ENCODE measurements at places on chromosomes 7 and 10.

GRCh38 chr7:140501966-140502365, 22.7 kb upstream of the MKRN1 start:
- no peak for DNase-seq

DNA sequence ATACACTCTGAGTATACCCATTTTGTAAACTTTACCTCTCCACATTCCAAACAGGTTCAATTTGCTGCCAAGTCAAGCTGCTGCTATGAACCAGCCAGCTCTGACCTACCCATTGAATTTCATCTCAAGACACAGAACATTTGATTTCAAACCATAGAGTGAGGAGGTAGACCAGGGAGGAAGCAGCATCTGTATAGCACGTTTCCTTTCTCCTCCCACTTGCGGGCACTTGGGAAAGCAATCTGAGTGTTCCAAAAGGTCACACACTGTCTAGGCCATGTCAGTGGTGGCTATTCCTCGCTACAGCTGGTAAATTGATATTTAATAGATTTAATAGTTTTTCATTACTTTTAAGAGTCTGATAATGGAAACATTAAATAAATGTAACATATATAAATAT, 147.8 kb upstream of the EEPD1 start:
- DNase-seq: no peak

DNA sequence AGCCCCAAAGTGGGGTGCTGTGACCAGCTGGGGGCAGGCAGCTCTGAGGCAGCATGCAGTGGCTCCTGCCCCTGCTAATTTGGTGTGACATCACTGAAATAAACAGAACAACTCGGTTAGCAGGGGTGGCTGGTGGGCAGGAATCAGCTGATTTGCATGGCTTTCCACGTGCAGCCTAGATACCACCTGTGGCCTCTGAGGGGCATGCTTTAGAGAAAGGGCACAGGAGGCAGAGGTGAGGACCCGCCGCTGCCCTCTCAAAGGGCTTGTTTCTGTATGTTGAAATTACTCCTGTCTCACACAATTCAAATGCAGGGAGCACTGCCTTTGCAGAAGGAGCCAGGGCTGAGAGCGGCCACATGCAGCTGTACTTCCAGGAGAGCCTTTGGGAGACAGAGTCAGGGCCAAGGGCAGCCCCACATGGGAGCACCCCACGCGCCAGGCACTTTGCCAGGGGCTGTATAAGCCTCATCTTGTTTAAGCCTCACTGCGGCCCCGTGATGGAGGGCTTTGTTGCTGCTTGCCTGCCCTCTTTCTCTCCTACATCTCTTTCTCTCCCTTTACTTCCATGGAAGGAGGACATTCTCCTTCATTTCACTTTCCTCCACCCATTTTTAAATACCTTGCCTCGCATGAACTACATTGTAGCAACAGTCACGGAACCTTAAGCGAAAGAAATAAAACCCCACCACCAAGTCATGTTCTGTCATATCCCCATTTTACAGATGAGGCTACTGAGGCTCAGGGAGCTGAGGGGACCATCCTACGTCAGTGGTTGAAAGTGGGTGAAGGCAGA, 137.7 kb downstream of the ZMIZ1 start:
- no peak for DNase-seq

DNA sequence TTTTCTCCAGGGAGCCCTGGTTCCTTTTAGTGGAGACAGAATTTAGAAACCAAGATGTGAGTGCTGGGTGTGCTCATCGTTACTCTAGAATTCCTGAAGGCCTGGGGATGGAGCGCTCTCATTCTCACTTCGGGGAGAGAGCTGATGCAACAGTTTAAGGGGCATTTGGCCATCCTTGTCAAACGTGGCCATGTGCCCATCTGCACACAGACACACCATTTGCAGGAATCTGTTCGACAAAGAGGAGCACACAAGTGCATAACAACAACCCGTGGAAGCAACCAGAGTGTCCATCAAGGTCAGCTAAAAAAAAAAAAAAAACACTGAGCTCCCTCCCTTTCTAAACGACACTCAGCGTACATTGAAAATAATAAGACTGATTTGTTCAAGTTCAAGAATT, 23.0 kb upstream of the RET start:
- DNase-seq: no peak

DNA sequence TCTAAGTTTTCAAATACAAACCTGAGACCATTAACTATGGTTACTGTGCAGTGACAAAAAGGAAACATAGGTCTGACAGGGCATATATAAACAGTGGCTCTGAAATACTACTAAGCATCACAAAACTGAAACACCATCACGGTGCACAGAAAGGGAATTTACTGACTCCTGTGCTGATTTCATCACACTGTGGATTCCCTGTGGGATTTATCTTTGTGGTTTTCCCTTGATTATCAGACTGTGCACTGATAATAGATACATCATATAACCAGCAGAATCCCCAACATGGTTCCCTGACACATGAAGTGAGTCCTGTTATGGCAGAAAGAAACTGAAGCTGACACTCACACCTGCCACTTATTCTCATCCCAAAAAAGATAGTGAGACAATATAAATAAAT, 676.3 kb upstream of the KCND2 start:
- DNase-seq: no peak

DNA sequence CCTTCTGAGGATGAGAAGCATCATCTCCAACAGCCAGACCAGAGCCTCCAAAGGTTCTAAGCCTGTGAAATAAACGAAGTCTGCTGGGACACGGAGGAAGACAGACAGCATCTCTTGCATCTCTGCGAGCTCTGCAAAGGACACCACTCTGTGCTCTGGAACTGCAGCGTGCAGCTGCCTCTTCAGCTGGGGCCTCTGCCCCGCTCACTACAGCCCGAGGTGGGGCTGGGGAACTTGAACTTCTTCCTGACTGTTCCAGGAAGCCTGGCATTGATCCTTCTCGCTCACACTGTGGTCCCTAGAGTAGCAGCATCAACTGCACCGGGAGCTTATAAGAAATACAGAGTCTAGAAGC, 163.3 kb downstream of the USP6NL start:
- DNase-seq: no peak

DNA sequence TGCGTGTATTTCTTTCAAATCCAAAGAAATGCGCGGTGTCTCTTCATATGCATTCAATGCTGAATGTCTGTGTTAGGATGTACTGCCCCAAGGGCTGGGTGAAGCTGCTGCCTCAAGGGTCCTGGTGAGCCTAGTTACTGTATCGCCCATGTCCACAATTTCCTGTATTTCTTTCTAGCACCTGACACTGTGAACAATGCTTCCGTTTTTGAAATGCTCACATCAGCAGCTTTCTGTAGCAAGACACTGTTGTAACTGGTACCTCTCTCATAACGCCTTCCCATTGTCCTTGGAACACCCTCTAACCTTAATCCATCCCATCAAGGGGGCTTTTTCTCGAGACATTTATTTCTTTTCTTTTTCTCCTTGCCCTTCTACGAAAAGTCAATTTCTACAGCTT, 25.1 kb downstream of the NRP1 start:
- DNase-seq: no peak

DNA sequence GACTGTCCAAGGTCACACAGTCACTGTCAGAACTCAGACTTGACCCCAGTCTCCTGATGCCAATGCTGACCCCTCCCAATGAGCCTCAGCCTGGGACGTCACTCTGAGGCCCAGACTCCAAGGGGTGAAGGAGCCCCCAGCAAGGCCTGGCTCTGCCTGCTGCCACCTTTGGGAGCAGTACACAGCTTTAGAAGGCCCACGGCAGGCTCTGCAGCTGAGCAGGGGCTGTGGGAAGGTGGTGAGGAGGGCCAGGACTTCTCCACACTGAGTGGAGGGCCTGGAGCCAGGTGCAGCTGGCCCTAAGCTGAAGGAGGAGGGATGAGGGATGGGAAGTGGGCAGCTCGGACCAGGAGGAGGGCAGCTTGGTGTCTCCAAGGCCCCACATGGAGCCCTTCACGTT, 23.9 kb upstream of the ZMIZ1 start:
- DNase-seq: no peak

DNA sequence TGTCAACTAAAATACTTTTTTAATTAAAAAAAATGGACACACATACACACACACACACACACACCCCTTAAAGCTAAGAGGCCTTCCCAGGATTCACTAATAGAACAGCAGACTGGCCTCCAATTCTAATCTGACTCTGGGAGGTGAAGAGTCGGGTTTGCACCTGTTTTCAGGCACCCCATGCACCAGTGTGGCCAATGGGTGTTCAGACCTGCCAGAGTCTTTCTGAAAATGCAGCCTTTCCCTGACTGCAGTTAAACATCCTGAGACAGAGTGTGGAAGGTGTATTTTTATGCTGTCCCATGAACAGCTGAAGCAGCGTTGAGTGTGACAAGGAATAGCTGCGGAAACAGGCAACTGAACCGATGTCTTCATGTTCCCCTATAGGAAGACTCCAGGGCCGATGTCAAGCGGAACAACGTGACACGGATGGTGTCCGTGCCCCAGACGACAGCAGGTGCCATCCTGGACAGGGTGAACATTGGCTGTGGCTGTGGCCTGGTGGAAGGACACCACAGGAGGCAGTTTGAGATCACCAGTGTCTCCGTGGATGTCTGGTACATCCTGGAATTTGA, 74.6 kb upstream of the LYZL2 start:
- no peak for DNase-seq

DNA sequence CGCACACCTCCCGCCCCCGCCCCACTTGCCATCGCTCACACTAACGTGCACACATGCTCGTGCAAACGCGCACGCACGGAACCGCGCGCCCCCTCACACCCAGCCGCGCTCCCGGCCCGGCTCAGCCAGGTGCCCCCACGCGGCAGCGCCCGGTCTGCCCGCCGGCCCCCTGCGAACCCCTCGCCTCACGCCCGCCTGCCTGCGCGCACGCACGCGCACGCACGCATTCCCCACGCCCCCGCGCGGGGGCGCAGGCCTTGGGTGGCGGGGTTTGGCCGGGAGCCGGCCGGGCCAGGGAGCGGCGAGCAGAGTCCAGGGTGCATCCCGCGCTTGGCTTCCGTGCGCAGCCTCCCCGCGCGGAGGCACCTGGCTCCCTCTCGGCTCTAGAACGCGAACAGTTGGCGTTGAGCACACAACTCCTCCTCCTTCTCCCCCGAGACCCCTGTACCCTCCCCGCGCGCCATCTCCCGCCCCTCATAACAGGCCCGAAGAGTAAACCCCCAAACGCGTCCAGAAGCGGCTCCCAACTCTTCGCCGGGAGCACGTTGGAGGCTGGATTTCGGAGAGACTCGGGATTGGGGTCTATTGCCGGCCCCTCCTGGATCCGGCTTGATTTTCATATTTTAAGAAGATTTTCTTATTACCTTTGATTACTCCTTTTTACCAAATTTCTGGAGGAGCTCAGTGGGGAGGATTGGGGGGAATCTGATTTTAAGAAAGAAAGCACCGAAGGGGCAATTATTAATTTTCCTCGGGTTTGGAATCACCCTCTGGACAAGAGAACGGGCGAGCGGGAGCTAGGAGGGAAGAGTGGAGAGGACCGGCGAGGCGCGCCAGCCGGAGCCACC, 527 bp upstream of the SORCS3 start:
- DNase-seq: no peak

GRCh38 chr7:151122276-151122675, 36.0 kb downstream of the AGAP3 start:
- DNase-seq: no peak
